ENCODE measurements at places on chromosomes 2 and 18.

DNA sequence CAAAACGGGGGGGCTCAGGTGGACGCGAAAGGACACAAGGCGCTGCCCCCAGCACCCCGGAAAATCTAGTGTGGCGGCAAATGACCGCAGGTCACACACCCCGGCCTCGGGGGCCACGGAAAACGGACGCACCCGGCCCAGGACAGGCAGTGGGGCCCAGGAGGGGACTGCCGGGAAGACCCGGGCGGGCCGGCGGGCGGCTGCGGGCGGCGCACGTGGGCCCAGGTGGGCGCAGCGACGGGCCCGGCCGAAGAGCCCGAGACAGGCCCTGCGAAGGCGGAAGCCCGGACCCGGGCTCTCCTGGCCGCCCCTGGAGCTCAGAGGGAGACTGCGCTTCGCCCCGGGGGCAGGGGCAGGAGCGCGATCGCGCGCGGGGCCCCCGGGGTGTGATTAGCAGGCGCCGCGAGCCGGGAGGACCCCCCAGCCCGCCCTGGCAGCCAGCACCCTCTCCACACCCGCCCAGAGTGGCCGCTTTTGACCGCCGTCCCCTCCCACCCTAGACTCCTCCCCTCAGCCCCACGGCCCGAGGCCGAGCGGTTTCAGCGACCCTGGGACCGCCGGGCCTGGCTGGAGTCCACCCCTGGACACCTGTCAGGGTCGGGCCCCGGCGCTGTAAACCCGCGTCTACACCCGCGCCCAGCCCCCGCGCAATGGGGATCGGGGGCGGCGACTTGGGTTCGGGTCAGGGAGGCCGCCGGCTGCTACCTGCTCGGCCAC, 773 bp downstream of the MBP start:
- DNase-seq: peak; percentile 37

DNA sequence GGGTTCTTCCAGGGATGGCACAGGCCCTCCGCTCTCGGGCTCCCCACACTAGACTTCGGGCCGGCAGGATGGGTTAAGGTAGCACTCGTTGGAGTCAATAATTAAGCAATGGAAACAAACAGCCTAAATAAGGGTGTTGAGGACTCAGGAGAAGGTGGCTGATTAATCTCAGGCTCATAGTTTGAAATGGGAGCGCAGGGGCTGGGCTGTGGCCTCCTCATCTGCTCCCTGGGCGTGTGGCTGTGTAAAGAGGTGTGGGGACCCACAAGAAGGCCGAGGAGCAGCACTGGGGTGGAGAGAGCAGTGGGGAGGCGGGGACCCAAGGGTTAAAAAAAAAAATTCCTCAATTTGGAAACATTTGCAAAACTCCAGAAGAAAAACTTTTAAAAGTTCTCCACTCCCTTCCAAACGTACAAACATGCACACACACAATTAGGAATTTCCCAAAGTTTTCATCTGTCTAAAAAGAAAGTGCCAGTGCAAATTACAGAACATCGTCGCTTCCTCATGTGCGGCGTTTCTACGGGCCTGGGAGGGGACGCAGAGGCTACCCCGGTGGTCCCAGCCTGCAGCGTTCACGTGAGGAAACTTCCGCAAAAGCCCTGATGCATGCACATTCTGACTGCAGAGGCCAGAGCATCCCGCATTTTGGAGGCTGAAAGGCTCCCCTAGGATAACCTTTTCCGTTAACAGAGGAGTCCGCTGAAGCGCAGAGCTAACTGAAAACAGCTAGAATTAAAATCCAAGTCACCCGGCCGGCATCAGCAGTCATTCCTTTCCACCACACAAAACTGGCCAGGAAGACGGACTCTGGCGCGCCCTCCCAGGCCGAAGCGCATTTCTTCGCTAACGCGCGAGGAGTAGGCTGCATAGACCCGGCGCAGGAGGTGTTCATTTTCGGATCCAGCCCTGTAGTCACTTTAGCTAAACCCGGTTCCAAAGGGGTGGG, 1.0 kb upstream of the TUBB6 start:
- DNase-seq: no peak

DNA sequence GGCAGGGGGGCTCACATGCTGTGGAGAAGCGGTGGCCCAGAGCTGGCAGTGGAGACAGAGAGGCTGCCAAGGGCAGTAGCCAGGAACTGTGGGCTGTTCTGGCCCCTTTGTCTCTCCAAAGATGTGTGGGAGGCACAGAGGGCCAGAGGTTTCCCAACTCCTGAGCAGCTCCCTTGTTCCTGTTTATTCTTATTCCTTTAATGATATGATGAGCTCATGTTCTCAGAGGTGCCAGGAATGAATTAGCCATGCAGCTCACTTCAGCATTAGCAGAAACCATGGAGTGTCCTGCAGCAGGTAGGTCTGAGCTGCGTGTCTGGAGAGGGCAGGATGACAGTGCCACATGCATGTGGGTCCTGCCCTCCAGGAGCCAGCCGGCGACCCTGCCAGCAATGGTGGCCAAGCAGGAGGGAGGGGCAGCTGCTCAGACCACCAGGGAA, 77.9 kb upstream of the FZD7 start:
- no peak for DNase-seq

- DNase-seq: no peak
Observed at GRCh38 chr2:154556146-154556545, 142.3 kb upstream of the KCNJ3 start.

DNA sequence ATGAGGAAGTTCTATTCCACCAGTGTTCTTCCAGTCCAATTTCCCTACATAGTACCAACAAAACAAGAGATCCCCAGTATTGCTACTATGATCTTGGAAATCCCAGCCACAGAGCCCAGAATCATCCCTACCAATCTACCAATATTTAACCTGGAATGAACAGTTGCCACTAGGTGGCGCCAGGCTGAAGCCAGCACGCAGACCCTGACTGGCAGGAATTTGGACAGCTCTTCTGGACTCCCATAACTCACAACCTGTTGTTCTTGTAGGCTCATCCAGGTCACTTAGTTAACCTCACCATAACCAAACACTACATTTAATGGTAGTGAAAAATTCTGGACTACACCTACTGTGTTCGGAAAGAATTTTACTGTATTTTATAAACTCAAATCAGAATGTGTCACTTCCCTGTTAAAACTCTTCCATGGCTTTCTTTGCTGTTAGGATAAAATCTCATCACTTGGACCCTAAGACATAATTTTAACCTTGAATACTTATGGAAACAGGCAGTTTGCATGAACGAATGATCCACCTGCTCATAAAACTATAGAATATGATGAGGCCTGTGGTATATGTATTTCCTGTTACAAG, 59.8 kb upstream of the SLC38A11 start:
- DNase-seq: peak; percentile 77

Measured in RKO (cell line).